ENCODE measurements at places on chromosomes 11 and 22. TPM values are rescaled to one million over a fixed set of nuclear protein-coding genes. Genes with fewer than 3 reads are reported as not detected.

DNA sequence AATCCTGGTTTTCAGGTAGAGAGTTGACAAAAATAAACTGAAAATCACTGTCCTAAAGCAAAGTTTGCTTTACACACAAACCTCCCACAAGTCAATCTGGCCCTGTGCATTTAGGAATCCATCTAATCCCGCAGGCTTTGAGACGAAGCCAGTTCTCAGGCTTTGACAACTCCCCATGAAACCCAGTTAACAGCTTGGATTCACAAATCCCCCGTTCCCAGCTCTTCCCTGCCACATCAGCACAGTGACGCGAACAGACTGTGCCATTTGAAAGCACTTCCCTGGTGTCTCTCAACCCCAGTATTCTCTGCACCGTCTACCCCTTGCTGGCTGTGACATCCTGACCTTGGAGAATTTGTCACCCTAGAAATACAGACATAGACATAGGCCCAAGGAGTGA lies 117.8 kb downstream of the OPCML start:
- no peak overlapping the region for H3K27ac ChIP-seq
- no peaks in the 10 kb centered on the region for H3K36me3 ChIP-seq
- DNase-seq: no peak
- H3K4me1 ChIP-seq: no peaks in the 10 kb centered on the region

DNA sequence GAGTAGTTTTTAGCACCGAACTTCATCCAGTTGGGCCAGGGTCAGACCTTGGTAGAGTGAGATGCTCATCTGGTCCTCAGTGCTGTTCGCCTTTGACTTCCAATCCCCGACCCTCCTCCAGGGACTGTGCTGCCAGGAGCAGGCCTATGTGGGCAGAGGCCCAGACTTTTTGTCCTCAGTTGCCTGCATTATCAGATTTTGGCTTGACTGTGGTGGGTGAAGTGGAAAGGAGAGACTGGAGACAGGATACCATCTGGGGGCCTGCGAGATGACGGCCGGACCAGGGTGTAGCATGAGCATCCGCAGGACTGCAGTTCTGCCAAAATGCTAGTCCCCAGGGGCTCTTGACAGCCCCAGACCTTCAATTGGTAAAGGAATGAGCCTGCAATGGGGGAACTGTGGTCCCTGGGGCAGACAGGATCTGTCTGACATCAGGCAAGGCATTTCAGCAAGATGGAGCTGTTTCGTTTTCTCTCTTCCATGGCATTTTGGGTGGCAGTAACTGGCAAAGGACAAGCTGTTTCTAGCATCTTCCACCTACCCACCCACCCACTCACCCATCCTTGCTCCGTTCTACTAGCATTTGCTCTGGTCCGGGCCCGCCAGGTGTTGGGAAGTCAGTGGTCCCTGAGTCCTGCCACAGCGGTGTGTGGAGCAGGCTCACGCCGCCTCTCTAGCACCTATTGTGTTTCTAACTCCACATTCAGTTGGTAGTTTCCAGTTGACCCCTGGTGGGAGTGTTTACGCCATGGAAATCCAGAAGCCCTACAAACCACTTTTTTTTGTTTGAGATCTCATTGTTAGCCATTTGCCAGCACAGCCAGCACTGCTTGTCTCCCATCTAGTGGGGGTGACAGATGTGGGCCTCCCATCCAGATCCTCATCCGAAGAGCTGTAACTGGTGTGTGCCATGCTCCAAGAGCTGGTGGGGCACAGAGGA lies 53.5 kb downstream of the OTOG start:
- peaks cover 7% of the 10 kb centered on the region for H3K4me1 ChIP-seq
- no peaks in the 10 kb centered on the region for H3K36me3 ChIP-seq
- H3K27ac ChIP-seq: no peak overlapping the region
- DNase-seq: no peak

GRCh38 chr11:71080239-71081097 lies 171.9 kb downstream of the SHANK2 start:
- no peaks in the 10 kb centered on the region for H3K36me3 ChIP-seq
- no peaks in the 10 kb centered on the region for H3K27me3 ChIP-seq
- H3K4me3 ChIP-seq: no peak overlapping the region
- peaks cover 7% of the 10 kb centered on the region for H3K4me1 ChIP-seq
- DNase-seq: peak; percentile 79

Gene KRTAP5-9
- 0.27 TPM for total RNA-seq

Gene TSGA10IP
- not detected for total RNA-seq

- no peak for DNase-seq
- H3K27me3 ChIP-seq: no peaks in the 10 kb centered on the region
- H3K4me1 ChIP-seq: peaks cover 2% of the 10 kb centered on the region
These were observed 50.2 kb downstream of the GAB4 start for GRCh38 chr22:16957781-16958180.
